ENCODE measurements at places on chromosomes 3 and 15. TPM values are rescaled to one million over a fixed set of nuclear protein-coding genes. Genes with fewer than 3 reads are reported as not detected.

The PLA2G4F gene
- 22.9 TPM for polyA plus RNA-seq

The CNTN6 gene
- polyA plus RNA-seq, result 2.8 TPM

The GOLGA8O gene
- 0.64 TPM for polyA plus RNA-seq

DNA sequence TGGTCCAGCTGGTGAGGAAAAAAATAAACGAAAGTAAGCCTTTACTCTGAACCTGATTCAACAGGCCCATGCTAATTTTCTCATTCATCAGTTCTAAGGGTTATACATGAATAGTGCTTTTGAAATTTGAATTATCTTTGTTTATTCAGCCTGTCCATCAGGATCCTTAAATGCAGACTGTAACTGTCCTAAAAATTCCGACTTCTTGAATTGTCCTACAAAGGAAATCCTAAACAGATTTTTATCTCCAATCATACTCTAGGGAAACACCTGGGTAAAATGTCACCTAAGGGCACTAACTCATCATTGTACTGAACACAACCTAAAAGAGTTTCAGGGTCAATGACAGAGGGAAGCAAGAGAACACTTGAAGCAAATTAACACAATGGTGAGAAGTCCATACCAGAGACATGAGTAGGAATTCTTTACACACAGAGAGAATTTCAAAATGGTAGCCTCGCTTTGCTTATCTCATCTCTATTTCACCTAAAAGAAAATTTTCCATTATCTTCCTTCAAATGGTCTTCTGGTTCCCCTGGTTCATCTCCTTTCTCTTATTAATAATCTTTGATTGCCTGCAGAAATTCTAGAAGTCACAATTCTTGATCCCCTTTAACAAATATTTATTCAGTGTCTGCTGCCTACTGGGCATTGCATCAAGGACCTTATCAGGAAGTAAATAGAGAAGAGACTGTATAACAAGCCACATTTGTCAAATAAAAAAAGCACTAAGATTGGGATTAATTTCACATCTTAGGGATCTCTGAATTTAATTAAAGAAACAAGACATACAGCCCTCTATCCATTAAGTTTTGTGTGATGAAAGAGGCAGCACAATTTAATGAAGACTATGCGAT, 182.7 kb downstream of the MEIS2 start:
- DNase-seq, result no peak

- DNase-seq, result no peak
These were observed 675.1 kb downstream of the SQOR start for GRCh38 chr15:46309914-46310313.
